ENCODE measurements at places on chromosomes 1 and 21. TPM values are rescaled to one million over a fixed set of nuclear protein-coding genes. Genes with fewer than 3 reads are reported as not detected.

The C8A gene
- total RNA-seq = not detected

The MRAP gene
- total RNA-seq = 0.59 TPM

The LHX4 gene
- not detected for total RNA-seq

The CELA3B gene
- total RNA-seq = not detected
